ENCODE measurements at places on chromosomes 4 and X.

DNA sequence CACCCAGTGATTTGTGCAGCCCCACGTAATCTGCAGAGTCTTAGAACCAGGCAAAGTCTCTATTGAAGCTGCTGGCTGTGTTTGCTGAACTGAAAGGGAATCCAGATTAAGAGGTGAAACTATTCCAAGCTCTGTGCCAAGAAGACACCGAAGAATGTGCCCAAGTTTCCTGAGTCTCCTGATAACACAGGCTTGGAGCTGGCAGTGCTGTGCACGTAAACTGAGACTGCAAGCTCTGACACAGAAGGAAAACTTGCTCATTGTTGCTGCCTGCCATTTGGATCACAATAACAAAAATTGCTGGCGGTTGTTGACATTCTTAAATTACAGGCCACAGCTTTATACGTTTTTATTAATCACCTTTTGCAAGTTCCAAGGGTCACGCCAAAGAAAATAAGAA is 60.2 kb upstream of the VCX3B start:
- DNase-seq: no peak

- no peak for DNase-seq
Observed at GRCh38 chrX:96909291-96909690, 25.6 kb downstream of the RPA4 start.

DNA sequence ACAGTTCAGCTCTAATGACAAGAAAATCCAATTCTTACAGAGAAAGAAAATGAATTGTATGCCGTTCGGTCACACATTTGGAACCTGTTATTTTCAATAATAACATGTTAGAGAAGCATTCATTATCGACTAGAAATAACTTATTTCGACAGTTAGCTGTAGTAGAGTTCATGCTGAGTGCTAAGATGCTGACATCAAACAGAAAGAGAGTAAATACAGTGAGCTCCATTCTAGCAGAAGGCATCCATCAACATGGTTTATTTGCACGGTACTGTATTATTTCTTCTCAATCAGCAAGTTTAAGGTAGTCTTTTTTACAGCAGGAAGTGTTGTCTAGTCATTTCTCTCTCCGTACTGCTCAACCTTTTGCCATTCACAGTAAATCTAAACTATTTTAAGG is 732.1 kb downstream of the STIM2 start:
- no peak for DNase-seq

GRCh38 chr4:123349421-123350190 is 47.0 kb upstream of the SPRY1 start:
- DNase-seq: peak; percentile 55

- no peak for DNase-seq
Observed at GRCh38 chr4:11631416-11631815, 202.7 kb upstream of the HS3ST1 start.

Data from hematopoietic multipotent progenitor cell (in vitro differentiated cells).